ENCODE measurements at places on chromosomes 11 and 22.

DNA sequence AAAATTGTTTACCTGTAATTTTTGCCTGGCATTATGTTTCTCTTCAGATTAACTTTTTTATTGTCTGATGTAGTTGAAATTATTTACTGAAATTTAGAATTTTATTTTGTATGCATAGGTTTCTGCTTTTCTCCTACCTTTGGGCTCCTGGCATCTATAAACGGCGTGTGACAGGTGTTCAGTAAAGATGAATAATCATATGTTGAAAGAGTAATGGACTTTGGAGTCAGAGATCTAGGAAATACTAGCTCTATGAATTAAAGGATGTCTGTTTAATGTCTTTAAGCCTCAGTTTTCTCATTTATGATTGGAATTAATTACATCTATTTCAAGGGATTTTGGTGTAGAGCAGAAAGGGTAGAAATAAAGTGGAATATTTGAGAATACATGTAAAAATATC, 7.2 kb upstream of the ANGPTL5 start:
- DNase-seq = no peak

GRCh38 chr11:59668188-59668949, 468 bp downstream of the PATL1 start:
- DNase-seq = peak; percentile 10

GRCh38 chr11:87871056-87871455, 304.2 kb downstream of the RAB38 start:
- DNase-seq = no peak

GRCh38 chr11:30467176-30467575, 119.0 kb downstream of the MPPED2 start:
- DNase-seq = no peak

- DNase-seq = no peak
Observed at GRCh38 chr22:45533703-45534102, 31.0 kb downstream of the FBLN1 start.

DNA sequence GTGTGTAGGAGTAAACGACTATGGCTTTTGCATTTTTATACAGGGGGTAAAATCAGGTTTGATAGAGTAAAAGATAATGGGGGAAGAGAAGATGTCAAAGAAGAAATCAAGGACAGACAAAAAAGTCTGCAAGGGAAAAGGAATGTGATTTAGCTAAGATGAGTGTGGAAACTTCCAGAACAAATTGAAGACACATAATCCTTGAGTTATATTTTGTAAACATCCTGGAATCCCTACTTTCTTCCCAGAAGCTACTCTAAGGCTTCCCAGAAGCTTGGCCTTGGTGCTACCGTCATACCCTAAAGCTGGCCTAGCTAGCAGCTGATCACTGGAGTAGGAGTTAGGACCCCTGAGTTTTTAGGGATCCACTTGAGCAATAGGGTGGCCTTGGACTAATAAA, 82.4 kb downstream of the BLID start:
- DNase-seq = no peak
